ENCODE measurements at places on chromosomes 11 and 22. TPM values are rescaled to one million over a fixed set of nuclear protein-coding genes. Genes with fewer than 3 reads are reported as not detected.
A peak's percentile ranks its signal among the peaks of the same experiment; 100 is the strongest.

GRCh38 chr11:29449281-29450074 lies 567.4 kb downstream of the KCNA4 start:
- DNase-seq = no peak

Gene SLC6A5
- total RNA-seq = not detected

- DNase-seq = no peak
Observed at GRCh38 chr11:44817207-44817949, 90.6 kb downstream of the TSPAN18 start.

- peak; percentile 72 for DNase-seq
Observed at GRCh38 chr22:46071451-46072109, 78.7 kb upstream of the PPARA start.

Gene MMP3
- total RNA-seq = not detected

GRCh38 chr22:50115693-50116092 lies 25.9 kb downstream of the MOV10L1 start:
- no peak for DNase-seq

Gene AQP11
- 0.49 TPM for total RNA-seq

- DNase-seq = no peak
Observed at GRCh38 chr22:47997612-47998011, 1235.2 kb downstream of the TBC1D22A start.

- DNase-seq = no peak
Observed at GRCh38 chr11:34245041-34245440, 112.8 kb downstream of the ABTB2 start.

- no peak for DNase-seq
Observed at GRCh38 chr11:126079621-126080124, 17.0 kb upstream of the CDON start.

GRCh38 chr22:42376711-42377554 lies 55.3 kb downstream of the NFAM1 start:
- no peak for DNase-seq

DNA sequence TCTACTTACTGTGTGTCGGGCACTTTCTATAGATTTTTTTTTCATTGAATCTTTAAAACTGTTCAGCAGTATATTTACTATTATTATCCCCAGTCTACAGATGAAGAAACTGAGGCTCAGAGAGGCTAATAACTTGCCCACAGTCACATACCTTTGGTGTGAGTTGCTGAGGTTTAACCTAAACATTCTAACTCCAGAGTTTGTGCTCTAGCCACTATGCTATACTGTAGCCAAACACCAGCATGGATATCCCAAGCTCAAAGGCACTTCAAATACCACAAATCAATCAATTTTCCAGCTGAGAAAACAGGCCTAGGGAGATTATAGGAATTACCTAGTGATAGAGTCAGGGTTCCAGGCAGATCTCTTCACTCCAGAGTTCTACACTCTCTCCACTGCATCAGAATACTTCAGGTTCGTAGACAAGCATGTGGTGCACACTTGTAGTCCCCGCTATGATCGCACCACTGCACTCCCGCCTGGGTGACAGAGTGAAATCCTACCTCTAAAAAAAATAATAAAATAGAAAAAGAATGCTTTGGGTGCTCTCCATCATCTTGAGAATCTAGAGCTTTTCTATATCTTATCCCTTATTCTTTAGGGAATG lies 20.4 kb upstream of the UPB1 start:
- DNase-seq = no peak

Gene OR52I1
- total RNA-seq = not detected

DNA sequence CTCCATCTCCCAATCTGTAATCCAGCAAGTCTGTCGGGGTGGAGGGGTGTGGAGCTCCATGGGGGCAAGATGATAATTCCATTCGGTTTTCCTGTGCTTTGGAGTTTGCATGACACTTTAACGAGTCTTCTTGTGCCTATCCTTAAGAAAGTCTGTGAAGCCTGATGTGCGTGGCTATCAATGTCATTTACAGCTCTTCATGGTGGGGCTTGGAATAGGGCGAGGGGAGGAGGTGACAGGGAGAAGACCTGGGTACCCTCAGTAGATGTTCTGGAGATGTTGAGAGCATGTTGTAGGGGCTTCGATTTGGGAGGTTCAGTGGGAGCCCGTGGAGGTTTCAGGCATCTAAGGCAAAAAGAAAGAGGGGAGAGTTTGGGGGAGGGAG lies 579 bp upstream of the PHLDB1 start:
- no peak for DNase-seq

- DNase-seq = peak; percentile 35
Observed at GRCh38 chr11:108895579-108896480, 231.0 kb downstream of the DDX10 start.

DNA sequence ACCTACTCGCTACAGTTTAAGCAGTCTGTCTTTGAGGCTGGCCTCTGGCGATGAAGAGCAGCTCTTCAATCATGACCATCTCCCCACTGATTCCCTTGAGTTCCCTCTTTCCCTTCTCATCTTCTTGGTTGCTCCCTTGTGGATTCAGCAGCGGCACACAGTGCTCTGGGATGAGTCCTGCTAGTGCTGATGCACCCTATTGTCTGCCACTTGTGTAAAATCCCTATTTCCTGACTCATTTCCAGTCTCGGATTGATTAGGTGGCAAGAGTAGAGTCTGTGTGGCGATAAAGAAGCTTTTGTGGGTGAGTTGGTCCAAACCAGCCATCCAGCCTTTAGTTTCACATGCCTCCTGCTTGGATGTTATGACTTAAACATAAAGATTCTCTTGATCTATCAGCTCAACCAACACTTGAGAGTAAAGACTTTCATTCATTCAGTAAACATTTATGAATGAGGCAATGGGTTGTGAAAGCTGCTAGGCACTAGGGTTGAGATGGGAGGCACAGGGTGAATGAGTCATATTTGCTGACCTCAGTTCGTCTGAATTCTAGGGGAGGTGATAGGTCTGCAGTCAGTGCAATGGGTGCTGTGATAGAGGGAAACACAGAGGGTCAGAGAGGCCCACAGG lies 219.4 kb upstream of the RAG2 start:
- no peak for DNase-seq

GRCh38 chr11:84628871-84629620 lies 998.1 kb downstream of the DLG2 start:
- DNase-seq = no peak

DNA sequence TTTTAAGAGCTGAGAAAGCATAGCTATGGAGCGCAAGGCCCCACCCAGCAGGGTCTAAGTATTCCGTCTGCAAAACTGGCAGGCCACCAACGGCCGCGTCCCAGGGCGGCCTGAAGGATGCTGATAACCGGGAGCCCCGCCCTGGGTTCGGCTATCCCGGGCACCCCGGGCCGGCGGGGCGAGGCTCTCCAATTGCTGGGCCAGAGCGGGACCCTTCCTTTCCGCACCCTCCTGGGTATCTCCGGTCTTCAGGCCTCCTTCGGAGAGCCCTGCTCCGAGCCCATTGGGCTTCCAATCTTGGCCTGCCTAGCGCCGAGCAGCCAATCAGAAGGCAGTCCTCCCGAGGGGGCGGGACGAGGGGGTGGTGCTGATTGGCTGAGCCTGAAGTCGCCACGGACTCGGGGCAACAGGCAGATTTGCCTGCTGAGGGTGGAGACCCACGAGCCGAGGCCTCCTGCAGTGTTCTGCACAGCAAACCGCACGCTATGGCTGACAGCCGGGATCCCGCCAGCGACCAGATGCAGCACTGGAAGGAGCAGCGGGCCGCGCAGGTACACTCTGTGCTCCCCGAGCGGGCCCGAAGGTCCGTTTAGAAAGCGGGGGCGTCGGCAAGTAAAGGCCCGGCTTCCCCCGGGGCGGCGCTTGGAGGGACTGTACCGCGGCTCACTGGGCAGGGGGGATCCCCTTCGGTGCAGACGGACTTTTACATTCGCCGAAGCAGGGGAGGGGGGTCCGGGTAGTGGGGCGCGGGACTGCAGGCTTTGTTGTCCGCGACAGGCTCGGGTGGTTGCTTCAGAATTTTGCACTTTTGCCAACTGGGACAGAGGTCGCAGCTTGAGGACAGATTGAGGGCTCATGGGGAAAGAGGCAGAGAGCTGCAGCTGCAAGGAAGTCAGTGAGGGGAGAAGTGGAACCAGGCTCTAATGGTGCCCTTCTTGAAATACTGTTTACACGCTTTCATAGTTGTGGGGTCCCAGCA lies at the start of gene CAT:
Gene CAT (plus strand): TSS at position 406 of the 979 bp plus-strand sequence. CDS start 80 bp downstream, at position 486.
- DNase-seq = peak; percentile 96

DNA sequence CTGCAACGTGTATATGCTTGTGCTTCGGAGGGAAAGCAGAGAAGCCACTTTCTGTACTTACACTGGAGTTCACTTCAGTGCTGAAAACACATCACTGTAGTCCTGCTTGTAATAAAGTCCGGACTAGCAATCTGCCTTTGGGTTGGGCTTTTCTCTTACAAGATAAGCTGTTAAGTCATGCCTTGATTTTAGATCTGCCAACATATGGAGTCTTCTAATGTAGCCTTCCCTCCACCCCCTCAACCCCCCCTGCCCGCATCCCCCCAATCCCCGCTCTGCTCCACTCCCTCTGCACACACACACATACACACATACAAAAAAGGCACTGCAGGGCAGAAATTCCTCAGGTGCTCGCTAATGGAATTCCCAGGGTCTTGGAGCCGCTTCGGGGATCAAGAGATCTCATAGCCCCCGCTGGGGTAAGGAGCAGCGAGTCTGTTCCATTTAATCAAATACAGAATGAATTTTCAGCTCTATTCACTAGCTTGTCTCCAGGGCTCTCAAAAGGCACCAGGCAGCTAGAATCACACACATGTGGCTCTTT lies 3.4 kb downstream of the CDON start:
- DNase-seq = no peak

- DNase-seq = peak; percentile 86
Observed at GRCh38 chr22:42661985-42662831, 13.0 kb upstream of the CYB5R3 start.

Gene KDM2A
- 243 TPM for total RNA-seq

DNA sequence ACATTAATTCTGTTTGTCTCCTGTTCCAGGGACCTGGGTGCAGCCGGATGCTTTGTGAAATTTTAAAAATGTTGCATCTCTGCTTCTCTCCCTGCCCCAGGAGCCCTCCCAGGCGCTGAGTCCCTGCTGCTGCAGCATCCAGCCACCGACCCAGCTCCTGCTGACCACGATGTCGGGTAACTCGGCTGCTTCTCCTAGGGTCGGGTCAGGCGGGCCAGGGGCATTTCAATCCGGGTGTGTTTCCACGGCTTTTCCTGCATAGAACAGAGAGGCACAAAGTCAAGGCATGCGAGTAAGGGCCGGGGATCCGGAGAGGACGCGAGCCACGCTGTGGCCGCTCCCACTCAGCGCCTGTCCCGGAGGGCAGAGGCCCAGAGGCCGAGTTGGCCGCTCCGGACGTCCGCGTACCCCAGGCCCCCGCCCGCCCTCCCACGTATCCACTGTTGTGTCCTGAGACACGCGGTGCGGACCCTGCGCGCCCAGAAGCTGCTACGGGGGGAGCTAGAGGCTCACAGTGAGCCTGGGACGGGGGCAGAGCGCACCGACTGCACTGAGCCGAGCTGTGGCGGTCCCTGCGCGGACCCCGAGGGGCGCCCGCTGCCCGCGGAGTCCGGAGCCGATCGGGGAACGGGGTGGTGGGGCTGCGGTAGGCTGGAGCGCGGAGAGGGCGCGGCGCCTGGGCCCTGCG lies at the start of gene POU2AF3:
Gene POU2AF3 (plus strand): TSS at position 134 of the 688 bp plus-strand sequence. CDS start 36 bp downstream, at position 170.
- DNase-seq = peak; percentile 11

Gene MRGPRX4
- not detected for total RNA-seq

Gene BACE1-AS
- total RNA-seq = 11.2 TPM

Gene MFNG
- 109 TPM for total RNA-seq

DNA sequence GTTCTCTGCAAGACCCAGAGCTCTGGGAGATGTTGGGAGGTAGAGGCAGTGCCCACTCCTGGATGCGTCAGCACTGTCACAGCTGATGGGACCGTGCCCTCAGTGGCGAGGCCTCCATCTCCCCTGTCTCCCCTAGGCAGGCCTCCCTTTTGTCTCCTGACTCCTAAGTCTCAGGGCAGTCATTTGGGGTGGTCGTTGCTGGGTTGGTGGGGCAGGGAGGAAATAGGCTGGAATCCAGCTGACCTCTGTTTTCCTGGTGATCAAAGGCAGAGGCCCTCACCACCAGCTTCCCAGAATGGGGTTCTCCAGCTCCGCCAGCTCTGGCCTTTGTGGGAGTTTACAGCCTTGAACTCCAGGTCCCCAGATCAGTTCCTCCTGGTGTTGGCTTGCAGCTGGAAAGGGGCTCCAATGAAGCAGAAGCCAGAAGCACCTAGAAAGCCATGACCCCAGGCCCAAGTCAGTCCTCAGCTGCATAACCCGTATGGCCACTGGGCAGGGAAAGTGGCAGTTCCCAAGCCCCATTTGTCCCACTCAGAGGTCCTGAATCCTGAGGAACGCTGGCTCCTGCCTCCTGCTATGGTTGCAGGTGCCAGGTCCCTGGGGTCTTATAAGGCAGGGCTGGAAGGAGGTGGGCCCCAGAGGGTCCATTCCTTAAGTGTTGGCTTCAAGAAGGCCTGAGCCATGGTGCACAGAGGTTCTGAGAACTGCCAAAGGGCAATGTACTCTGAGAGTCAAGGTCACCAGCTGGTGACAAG lies 7.3 kb upstream of the FXYD2 start:
- DNase-seq = no peak

Gene NDUFV1
- total RNA-seq = 238 TPM

Gene CABP4
- total RNA-seq = 5.2 TPM

GRCh38 chr11:127110542-127110941 lies 110.0 kb upstream of the KIRREL3 start:
- no peak for DNase-seq

DNA sequence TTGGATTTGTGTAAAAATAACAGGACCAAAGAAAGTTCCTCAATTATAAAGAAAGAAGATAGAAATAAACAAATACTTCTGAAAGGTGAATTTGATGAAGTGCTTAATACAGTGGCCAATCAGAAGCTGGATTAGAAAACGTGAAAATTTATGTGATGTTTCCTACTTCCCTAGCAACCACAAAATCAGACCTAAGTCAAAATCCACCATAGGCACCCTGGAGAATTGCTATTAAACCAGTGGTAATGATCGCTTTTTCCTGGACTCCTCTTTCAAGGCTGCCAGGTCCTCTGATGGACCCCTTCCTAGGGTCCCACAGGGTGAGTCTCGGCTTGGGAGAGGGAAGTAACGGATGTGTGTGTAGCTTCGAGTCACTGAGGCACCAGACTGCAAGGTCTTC lies 9.6 kb downstream of the WT1 start:
- no peak for DNase-seq

GRCh38 chr11:9616858-9617257 lies 43.4 kb downstream of the WEE1 start:
- DNase-seq = peak; percentile 21

DNA sequence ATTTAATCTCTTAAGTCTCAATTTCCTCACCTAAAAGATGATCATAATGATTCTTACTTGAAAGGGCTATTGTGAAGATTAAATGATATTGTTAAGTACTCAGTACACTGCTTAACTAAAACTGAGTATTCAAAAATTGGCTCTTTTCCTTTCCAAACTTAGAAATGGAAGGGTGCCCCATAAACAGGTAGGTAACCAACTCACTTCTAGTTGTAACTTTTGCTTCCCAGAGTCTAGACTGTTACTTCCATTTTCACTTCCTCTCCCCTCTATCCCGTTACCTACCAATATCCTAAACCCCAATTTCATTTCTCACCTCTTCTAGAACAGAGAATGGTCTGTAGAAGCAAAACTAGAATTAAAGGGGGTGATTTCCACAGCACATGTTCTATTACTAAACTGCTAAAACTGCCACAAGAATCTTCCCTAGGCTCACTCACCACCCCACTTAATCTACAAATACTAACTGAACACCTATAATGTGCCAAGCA lies 50.0 kb downstream of the RRAS2 start:
- DNase-seq = peak; percentile 57

Gene HTR3A
- 13.8 TPM for total RNA-seq

GRCh38 chr22:21051831-21052400 lies 6.2 kb downstream of the LRRC74B start:
- no peak for DNase-seq

Gene C11orf87
- not detected for total RNA-seq

Gene MEI1
- 59.3 TPM for total RNA-seq

GRCh38 chr11:117097389-117098268 lies 599 bp downstream of the SIK3 start:
- DNase-seq = no peak

GRCh38 chr11:74581954-74582547 lies 10.3 kb upstream of the POLD3 start:
- DNase-seq = no peak
